ENCODE measurements at places on chromosomes 5 and 9. TPM values are rescaled to one million over a fixed set of nuclear protein-coding genes. Genes with fewer than 3 reads are reported as not detected.

DNA sequence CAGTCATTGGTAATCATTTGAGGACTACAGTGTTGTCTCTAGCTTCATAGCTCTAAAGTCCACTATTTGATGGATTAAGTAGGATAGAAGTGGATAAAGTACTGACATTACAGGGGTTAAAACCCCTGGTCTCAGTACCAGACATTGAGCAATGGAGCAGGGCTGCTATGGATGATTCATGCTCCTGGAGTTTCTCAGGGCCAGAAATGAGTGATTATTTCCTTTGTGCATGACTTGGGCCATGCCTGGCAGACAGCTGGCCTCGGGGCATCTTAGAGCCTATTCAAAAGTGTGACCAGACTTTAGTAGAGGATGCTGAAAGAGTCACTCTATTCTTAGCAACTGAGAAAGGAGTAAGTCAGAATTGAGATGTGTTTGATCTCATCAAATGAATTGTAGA, 350.7 kb upstream of the TLE4 start:
- no peaks in the 10 kb centered on the region for H3K4me1 ChIP-seq
- no peaks in the 10 kb centered on the region for H3K27me3 ChIP-seq
- no peak overlapping the region for H3K27ac ChIP-seq
- no peak for DNase-seq
- no peak overlapping the region for H3K4me3 ChIP-seq
- no peaks in the 10 kb centered on the region for H3K36me3 ChIP-seq

GRCh38 chr9:15491950-15492349, 18.8 kb downstream of the PSIP1 start:
- H3K27me3 ChIP-seq, result no peaks in the 10 kb centered on the region
- H3K36me3 ChIP-seq, result no peaks in the 10 kb centered on the region
- H3K4me1 ChIP-seq, result no peaks in the 10 kb centered on the region
- DNase-seq, result no peak
- no peak overlapping the region for H3K4me3 ChIP-seq
- no peak overlapping the region for H3K27ac ChIP-seq

GRCh38 chr5:65555287-65555686, 7.7 kb downstream of the CENPK start:
- H3K27me3 ChIP-seq, result no peaks in the 10 kb centered on the region
- no peak for DNase-seq
- H3K27ac ChIP-seq, result no peak overlapping the region
- no peaks in the 10 kb centered on the region for H3K4me1 ChIP-seq

Gene CDX1
- total RNA-seq, result not detected

Gene PCA3
- total RNA-seq, result 0.16 TPM
